ENCODE measurements at places on chromosomes 12 and 14.
A peak's percentile ranks its signal among the peaks of the same experiment; 100 is the strongest.

- no peak for DNase-seq
These were observed 190.4 kb downstream of the SLC5A8 start for GRCh38 chr12:101019667-101020066.

DNA sequence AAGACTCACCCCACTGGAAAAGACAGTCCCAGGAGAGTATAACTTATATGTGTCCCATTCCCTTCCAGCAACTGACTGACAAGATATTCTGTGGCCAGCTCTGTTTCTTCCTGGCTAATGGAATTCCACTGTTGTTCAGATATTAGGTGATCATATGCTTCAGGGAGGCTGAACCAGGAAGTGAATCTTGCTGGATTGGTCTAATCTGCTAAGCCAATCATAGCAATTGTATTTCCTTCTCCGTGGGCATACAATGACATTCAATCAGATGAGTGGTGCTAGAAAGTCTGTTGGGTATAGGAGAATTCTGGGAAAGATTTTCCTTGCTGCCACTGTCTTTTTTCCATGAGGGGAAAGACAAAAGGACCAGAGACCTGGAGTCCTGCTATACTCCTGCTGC is 12.1 kb downstream of the PYGL start:
- peak; percentile 31 for DNase-seq

DNA sequence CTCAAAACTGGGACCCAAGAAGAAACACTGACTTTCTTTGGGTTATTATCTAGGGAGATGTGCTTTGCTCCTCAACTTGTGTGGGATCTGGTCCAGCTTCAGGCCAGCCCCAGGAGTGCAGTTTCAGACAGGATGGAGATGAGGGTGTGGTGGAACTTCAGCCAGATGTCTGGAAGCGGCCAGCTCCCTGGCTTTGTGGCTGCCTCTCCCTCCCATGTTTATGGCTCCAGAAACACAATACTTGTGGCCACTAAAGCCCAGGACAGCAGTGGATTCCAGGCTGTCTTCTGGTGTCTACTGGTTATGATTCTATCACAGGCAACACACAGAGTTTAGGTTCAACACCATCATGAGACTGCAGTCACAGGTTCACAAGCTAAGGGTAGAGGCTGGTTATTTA is 44.2 kb upstream of the EMP1 start:
- DNase-seq = no peak

- DNase-seq = no peak
These were observed 37.1 kb downstream of the SLC8B1 start for GRCh38 chr12:113297621-113298471.

DNA sequence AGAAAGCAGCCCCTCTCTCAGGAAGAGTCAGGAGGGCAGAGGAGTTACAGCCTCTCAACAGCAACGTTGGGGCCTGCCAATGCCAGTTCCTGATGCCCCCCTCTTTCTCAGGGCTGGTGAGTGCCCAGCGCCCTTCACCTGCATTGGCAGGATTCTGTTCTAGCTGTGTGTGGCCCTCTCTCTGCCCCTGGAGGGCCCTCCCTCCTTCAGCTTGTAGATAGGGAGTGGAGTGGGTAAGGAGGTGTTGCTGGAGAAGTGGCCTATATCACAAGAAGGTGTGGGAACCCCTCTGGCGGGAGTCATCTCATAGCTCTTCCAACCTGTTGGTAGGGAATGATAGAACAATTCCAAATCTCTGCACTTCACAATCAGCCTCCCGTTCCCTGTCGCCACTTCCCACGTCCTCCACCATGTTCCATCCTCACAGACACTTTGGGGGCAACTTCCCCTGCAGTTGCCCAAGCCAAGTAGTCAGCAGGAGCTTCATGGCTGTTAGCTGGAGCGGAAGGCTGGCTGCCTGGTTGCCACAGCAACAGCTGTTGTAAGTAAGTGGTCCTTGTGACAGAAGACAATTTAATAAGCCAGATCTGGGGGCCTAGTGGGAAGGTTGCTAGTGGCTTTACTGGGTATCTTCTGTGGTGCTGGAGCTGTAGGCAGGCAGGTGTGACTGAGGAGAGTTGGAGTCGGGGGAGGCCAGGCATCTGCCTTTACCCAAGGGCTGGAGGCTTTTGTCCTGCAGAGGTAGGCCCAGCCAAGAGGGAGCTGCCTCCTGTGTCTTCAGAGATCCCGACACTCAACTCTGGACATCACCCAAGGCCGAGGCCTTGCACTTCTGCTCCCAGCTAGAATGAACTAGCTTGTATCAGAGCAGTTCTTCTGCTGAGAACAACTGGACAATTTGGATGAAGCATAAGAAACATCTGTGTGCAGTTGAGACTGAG is 38.4 kb downstream of the GALNT16 start:
- DNase-seq = no peak

GRCh38 chr12:45310627-45310968 is 94.7 kb downstream of the ANO6 start:
- DNase-seq = no peak

DNA sequence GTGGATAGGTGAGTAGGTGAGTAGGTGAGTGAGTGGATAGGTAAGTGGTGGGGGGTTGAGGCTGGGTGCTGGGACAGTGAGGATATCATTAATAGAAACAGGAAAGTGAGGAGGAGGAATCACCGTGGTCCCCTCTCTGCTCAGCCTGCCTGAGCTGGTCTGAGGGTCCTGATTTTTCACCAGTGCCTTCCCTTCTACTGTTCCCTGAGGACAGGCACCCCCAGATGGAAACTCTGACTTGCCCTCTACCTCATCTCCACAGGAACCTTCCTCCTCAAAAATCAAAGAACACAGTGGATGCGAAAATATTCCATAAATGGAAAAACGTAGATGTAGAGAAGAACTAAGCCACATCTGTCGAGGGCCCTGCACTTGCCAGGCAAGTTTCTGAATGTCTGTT is 1.9 kb downstream of the GPR68 start:
- DNase-seq = no peak

GRCh38 chr12:81274637-81275529 is 197.0 kb downstream of the ACSS3 start:
- no peak for DNase-seq

DNA sequence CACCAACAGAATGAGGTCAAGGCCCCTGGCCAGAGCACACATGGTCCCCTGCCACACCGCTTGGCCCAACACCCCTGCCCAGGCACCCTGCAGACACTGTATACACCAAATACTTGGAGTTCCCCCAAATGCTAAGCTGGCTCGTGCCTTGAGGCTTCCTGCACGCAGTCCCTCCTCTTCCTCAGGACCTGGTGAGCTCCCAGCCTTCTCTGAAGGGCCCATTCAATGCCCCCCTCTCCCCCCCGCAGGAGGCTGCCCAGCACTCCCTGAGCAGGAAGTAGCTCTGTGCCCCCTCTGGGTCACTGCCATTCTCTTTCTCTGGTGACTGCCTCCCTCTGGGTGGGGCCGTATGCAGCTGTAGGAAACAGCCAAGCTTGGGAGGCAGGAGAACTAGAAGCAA is 75.3 kb downstream of the ITPK1 start:
- no peak for DNase-seq

DNA sequence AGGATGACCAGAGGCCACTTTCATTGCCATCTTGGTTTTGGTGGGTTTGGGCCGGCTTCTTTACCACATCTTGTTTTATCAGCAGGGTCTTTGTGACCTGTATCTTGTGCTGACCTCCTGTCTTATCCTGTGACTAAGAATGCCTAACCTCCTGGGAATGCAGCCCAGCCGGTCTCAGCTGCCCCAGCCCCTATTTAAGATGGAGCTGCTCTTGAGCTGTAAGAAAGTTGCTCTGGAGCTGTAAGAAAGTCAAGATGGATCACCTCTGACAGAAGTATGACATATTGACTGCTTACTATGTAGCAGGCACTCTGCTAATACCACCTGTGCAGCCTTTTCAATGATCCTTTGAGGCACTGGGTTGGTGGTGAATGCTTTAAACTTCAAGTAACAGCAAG is 52.1 kb downstream of the RIN3 start:
- no peak for DNase-seq

DNA sequence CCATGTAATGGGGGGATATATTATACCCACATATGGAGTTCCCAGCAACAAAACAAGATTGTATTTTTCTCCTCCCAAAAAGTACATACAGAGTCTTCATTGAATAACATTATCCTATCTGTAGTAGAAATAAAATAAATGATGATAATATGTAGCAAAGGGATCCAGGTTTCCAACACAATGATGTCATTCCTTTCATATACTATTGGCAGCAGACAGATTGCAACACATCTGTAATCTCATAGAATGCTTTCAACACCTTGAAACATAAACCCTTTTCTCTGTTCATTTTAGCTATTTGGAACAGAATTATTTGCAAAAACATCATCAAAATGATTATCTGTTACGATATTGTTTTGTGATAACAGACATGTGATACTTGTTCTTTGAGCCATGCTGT is 317.6 kb downstream of the DPF3 start:
- DNase-seq = no peak

GRCh38 chr14:38788060-38788459 is 315.0 kb downstream of the SEC23A start:
- no peak for DNase-seq

GRCh38 chr12:26032719-26033241 is 74.3 kb downstream of the RASSF8 start:
- peak; percentile 21 for DNase-seq

DNA sequence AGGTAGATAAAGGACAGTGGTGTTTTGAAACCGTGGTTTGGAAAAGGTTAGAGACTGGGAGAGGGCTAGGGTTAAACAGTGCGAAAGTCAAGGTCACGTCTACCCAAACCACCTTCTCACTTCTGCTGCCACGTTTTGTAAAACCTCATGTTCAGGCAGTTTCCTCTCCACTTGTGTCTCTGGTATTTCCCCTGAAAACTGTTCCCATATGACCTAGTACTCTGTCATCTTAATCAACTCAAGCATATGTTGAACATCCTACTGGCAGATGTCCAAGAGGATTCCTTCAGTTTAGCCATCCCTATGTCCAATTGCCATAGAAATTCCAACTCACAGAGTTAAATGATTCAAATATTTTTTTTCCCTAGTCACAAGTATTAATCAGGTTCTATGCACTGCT is 17.4 kb downstream of the CLEC4C start:
- no peak for DNase-seq

GRCh38 chr12:113676547-113676946 is 204.9 kb upstream of the LHX5 start:
- no peak for DNase-seq

- no peak for DNase-seq
These were observed 1.3 kb downstream of the FAM222A start for GRCh38 chr12:109714913-109715244.

DNA sequence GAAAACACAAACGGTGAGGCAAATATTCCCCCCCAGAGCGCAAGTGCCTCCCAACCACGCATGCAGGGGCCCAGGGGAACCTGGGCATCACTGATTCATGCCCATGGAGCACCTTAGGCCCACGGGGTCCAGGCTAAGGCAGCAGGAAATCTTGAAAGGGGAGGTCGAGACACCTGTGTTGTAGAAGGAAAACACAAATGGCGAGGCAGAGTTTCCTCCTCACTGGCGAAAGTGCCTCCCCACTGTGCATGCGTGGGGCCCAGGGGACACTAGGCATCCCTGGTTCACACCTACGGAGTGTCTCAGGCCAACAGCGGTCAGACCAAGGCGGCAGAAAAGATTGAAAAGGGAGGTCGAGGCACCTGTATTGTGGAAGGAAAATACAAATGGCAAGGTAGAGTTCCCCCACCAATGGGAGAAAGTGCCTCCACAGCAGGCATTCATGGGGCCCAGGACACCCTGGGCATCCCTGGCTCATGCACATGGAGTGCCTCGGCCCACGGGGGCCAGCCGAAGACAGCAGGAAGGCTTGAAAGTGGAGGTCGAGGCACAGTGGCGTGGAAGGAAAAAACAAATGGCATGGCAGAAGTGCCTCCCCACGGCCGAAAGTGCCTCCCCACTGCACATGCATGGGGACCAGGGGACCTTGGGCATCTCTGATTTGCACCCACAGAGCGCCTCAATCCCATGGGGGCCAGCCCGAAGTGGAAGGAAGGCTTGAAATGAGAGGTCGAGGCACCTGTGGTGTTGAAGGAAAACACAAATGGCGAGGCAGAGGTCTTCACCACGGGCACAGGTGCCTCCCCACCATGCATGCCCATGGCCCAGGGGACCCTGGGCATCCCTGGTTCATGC is 368.8 kb downstream of the ALG10 start:
- no peak for DNase-seq

- DNase-seq = no peak
These were observed 164.5 kb upstream of the DYRK2 start for GRCh38 chr12:67483871-67484554.

GRCh38 chr12:6262623-6263022 is 47.9 kb upstream of the PLEKHG6 start:
- DNase-seq = no peak

GRCh38 chr12:101957252-101957959 is 80.0 kb downstream of the DRAM1 start:
- DNase-seq = no peak

DNA sequence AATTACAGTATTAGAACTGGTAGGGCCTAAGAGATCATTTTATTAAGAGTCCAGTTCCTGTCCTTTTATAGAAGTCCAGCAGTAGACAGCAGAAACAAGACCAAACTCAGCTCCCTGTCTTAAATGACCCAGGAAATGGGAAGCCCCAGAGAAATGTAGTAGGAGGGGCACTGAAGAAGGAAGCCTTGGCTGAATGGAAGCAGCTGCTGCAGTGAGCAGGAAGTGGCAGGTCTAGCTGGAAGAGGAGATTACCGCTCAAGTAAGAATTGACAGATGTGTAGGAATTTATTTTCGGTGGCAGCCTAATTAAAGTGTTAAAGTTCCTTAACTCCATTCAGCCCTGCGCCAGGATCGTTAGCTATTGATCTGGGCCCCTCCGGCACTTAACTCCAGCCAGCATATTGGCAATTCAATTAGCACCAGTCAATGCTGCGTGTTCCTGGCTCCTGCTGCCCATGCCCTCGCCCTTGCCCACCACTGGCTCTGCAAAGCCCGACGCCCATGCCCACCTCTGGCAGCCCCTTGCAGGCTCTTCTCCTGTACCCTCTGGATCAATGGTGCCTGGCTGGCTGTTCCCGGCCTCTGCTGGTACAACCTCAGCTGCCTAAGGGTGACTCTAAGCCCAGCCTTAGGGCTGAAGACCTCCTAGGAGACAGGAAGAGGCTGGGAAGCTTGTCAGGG is 21.1 kb downstream of the ZFHX2 start:
- peak; percentile 25 for DNase-seq

DNA sequence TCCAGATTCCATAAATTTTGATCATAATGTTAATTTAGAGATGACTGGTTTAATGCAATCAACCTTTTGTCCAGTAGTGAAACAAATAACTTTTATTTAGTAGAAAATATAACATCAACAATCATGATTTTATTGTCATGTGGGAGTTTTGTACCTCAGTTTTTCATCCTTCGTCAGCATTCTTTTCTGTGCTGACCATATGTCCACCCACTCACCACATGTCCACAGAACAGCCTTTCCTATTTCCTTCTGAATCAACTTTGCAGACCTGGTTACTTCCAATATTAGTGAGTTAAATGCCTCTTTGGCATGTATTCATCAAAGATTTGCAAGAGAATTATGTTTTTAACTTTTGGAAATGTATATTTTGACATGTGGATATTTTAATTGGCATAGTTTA is 36.8 kb upstream of the CNTN1 start:
- no peak for DNase-seq

DNA sequence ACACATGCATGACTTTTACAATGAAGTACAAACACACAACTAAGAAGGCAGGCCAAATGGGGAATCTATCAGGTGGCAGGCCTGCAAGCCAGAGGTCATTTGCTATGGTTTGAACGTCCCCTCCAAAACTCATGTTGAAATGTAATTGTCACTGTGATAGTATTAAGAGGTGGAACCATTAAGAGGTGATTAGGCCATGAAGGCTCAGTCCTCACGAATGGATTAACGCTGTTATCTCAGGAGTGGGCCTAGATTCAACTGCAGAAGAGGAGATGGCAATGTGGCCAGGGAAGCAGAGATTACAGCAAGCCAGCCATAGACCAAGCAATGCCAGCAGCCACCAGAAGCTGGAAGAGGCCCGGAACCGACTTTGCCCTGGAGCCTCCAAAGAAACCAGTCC is 13.5 kb upstream of the ACTR6 start:
- DNase-seq = no peak
